EH (cell line): ENCODE measurements at places on chromosomes 6 and 20.

DNA sequence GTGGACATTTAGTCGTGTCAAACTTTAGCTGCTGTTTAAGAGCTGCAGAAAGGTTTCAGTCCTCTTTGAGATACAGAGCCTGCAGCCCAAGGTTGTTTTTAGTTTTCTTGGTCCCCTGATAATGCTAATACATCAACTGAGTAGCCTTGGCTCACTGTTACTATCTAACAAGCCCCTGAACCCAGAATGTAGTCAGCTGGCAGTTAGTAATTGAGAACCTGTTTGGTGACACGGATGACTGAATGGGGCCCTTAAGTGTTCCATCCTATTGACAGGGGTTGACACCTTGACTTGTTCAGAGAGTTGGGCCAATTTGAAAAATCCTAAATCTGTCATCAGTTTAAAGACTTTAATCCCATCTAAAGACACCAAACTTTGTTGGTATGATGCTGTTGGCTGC lies 2.8 kb downstream of the RTN4IP1 start:
- DNase-seq = no peak

- DNase-seq = no peak
Measured at GRCh38 chr20:46177768-46178167, 59.7 kb downstream of the CD40 start.

DNA sequence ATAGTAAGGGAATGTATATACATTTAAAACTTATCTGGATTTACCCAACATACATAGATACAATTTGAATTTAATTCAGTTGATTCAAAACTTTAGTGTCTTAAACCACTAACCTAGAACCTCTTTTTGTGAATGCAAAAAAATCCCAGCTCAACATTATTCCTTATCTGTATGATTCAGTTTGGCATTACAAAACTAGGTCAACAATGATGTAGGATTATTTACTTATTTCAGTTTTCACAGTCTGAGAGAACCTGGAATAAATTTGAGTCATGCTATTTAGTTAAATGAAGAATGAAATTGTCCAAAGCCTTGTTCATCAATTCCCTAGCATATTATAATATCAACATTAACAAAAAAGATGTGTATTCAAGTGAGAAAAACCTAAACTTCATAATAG lies 7.4 kb upstream of the PLCB1 start:
- no peak for DNase-seq

- no peak for DNase-seq
Measured at GRCh38 chr20:48730977-48731376, 96.8 kb downstream of the PREX1 start.

GRCh38 chr6:20061952-20062351 lies 150.3 kb downstream of the MBOAT1 start:
- DNase-seq = no peak

DNA sequence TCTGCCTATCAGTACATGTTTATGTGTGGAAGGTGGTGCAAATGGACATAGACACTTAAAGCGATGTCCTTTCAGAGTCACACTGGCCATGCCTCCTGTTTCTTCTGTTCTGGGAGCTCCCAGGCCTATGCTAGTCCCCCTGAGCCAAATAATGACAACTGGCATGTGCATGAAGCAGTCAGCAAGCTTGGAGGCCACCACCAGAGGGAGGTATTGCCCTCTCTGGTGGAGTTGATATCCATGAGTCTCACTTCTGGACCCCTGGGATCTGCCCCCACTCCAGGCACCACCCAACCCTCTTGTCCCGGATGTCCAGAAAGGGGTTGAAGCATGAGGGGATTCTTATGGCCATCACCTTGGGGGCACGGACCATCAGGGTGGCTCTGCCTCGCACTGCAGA lies 172.2 kb downstream of the AIG1 start:
- peak; percentile 54 for DNase-seq

DNA sequence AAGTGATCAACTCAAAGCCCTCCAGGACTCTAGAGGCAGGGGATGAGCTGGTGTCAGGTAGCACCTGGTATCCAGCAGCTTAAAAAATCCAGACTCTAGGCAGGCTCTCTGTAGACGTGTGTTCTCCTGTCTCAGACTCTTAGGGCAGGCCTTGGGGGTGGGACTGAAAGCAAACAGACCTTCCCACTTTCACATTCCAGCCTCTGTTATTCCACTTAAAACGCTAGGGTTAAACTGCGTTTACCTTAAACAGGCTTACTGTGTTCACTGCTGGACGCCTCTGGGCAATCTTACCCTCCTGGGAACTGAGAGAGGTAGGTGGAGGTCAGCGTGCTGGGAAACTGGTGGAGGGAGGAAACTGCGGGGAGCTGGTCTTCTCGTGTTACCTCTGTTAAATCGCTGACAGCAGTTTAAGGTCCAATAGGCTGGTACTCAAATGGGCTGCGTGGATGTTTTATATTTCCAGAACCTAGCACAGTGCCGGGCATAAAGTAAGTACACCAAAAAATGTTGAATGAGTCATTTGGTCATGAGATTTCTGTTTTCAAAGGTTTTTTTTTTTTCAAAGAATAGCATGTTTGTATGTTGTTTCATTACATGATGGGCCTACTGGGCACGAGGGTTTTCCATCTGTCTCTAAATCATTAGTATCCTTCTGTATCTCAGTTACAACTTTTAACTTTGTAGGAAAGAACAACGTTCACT lies at the start of gene GCNT2:
Gene GCNT2, plus strand, starts transcription at position 248 of the 705 bp plus-strand sequence. CDS start 7,561 bp downstream, outside the sequence.
- DNase-seq = peak; percentile 20

DNA sequence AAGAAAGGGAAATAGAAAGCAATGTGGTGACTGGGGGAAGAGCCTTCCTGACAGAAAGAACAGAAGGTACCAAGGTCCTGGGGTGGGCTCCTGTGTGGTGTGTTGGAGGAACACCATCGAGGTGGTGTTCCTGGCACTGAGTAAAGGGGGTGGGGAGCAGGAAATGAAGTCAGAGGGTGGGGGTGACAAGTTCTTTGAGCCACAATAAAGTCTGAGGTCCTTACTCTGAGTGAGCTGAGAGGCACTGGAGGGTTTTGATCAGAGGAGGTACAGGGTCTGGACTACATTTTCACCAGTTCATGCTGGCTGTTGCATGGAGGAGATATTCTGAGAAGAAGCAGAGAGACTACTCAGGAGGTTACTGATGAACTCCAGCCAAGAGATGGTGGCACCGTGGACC lies 198.2 kb downstream of the GMPR start:
- DNase-seq = no peak
